Brain pericyte (primary cell): ENCODE measurements at places on chromosomes 2 and 18.
A peak's percentile ranks its signal among the peaks of the same experiment; 100 is the strongest.

- no peak for DNase-seq
Measured at GRCh38 chr2:137221797-137222492, 456.6 kb downstream of the THSD7B start.

- DNase-seq, result no peak
Measured at GRCh38 chr18:50468807-50469206, 91.1 kb upstream of the MAPK4 start.

DNA sequence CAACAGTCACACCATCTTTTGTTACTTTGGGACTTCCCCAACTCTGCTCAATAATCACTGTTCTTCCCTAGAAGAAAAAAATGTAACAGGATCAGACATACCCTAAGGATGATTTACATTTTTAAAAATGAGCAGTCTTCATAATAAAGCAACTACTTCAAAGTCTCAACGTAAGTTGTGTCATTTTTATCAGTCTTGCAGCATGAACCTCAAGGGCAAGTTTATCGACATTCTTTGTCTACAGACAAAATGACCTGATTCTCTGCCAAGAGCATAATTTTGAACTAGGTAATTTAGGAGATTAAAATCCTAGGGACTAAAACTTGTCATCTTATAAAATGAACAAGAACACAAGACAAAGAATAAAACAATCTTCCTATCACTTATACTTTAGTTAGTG is 2.3 kb downstream of the HSPD1 start:
- DNase-seq, result no peak

GRCh38 chr18:73749304-73749703 is 398.3 kb downstream of the FBXO15 start:
- no peak for DNase-seq

GRCh38 chr2:1758171-1758570 is 13.9 kb upstream of the PXDN start:
- no peak for DNase-seq

GRCh38 chr2:241635756-241636155 is 1.2 kb downstream of the THAP4 start:
- DNase-seq, result no peak

DNA sequence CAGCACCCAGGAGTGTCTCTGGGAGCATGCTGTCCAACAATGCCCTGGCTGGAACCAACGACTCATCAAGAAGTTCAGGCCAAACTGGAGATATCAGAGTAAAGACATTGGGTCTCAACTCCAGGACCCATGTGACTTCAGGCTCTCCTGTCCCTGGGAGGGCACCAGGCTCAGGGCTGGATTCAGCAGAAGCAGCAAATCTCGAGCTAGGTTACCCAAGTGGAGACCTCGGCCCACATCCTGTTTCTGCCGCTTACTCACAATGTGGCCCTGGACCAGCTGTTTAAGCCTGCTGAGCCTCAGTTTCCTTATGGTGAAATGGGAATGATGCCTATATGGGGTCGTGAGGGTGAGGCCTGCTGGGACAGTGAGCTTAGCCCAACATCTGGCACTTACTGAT is 9.3 kb upstream of the OTOF start:
- DNase-seq, result no peak

- no peak for DNase-seq
Measured at GRCh38 chr2:8606649-8607550, 75.0 kb upstream of the ID2 start.

- no peak for DNase-seq
Measured at GRCh38 chr2:196935432-196935831, 8.9 kb upstream of the PGAP1 start.

- DNase-seq, result no peak
Measured at GRCh38 chr18:36735130-36735529, 93.7 kb downstream of the TPGS2 start.

DNA sequence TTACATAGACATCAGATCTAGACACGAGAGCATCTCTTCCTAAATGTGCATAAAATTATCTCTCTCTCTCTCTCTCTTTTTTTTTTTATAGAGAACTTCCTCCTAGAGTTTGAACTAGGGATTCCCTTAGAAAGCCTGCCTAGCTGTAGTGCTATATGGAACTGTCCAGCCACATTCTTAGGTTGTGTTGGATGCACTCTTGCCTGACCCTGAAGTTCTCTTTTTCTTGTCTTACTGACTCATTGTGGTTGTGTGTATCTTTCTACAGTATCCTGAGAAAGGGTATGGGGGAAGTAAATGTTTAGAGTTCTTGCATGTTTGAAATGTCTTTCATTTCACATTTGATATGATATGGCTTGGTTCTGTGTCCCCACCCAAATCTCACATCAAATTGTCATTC is 368.2 kb downstream of the CDH2 start:
- no peak for DNase-seq

GRCh38 chr2:160371251-160372009 is 122.2 kb downstream of the RBMS1 start:
- DNase-seq, result no peak

DNA sequence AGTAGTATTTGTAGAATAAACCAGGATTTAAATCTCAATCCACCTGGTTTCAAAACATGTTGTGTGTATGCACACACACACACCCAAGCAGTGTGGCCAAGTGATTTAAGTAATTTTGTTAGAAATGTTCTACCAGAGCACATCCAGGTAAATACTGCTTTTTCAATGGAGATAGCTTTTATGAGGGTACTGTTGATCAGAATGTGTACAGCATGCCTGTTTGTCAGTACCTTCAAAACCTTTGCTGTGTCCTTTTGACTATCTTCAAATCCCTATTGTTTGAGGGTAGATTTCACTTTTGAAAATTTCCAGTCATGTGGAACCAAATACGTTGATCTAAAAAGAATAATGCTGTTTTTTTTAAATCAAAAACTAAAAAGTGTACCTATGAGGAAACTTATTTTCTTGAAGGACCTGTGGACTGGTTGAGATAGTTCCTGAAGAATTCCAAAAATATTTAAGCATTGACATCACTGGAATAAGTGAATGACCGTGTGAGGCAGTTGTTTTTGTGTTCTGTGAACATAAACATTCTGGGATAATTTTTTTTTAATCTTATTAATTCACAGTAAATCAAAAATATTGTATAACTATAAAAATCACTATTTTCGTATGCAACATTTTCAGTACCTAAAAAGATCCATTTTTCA is 70.9 kb downstream of the PTRHD1 start:
- DNase-seq, result no peak

GRCh38 chr2:136399667-136400289 is 281.8 kb upstream of the CXCR4 start:
- no peak for DNase-seq

GRCh38 chr2:159053161-159054031 is 85.0 kb downstream of the TANC1 start:
- no peak for DNase-seq

GRCh38 chr2:11305958-11306357 is 38.5 kb downstream of the ROCK2 start:
- DNase-seq, result peak; percentile 15

DNA sequence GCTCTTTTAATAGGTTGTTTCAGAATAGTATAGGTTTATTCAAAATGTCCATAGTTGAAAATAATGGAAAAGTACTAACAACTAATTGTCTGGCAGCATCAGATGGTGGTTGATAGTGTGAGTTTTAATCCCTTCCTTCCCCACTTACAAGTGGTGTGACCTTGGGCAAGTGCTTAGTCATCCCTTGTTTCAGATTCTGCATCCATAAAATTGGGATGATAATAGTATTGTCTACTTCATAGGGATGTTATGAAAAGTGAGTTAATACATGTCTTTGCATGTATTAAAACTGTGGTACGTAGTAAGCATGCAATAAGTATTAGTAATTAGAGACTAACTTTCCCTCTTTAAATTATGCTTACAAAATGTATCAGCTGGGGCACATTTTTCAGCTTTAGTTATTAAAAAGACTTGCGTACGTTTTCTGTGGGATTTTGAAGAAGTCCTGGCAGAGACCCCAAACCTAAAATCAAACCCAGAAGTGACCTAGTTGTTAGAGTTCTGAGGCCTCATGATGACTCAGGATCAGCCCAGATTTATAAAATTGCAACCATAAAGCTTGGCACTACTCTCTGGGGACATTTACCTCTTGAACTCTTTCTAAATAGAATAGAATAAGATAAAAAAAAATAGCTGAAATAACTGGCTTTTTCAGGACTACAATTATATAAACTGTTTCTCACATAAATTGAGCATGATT is 8.6 kb downstream of the ITGA4 start:
- no peak for DNase-seq

DNA sequence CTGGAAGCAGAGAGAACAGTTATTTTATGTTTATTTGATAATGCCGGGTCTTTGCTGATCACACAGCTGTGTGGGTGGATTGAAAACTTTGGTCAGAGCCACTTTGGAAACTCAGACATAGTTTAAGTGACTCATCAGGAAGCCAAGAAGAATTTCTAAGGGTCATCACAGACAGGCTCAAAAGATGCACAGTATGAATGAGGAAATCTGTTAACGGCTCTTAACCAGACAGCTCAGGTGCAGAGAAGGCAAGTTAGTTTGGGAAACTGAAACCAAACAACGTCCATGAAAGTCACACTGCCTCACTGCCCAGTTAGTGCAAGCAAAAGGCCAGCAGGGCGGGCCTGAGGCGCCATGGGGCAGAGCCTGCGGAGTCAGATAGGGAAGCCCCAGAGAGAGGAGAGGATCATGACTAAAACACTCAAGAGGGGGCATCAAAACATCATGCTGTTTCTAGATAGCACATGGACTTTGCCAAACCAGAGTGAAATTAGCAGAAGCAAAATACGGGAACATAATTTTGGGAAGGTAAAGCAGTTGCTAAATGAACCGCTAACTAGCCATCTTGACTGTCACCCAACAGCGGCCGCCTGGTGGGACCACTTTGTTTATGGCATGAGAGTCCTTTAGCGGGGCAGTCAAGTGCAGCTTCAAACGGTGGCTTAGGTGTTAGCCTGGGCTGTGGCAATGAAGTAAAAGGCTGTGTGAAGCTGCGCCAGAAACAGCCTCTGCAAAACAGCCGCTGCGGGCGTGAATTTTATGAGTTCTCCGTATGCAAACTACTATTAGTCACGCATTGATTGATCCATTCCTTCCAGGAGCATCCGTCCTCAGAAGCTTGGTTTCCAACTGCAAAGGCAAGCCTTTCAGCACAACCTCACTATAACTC is 101.2 kb downstream of the KCTD18 start:
- no peak for DNase-seq

- no peak for DNase-seq
Measured at GRCh38 chr2:37306024-37306423, 18.6 kb downstream of the PRKD3 start.

GRCh38 chr2:20135631-20136050 is 84.2 kb upstream of the LAPTM4A start:
- DNase-seq, result no peak

DNA sequence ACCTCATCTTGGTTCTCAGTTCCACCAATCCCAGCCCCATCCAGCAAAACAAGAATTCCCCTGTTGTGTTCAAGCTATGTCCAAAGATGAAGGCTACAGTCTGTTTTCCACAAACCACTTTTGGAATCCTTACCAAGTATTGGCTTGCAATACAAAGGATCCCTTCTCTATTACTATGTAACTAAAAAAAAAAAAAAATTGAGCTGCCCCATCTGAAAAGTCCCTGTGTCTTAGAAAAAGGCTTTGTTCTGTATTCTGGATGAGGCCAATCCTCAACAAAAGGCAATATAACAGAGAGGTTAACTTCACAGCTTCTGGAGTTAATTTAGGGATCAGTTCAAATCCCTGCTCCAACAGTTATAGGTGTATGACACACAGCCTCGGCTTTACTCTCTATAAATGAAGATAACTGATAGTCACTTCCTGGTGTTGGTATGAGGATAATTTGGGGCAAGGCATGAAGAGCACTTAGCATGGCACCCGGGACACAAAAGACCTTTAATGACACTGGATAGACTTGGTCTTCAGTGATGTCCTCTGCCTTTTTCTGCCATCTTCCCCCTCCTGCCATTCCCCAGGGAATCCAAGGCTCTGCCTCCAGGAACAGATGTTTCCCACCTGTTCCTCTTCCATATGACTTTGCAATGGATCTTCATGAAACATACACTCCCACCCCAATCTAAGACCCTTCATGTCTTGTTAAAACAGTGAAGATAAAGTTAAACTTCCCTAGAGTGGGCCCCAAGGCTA is 61.2 kb upstream of the ATL2 start:
- no peak for DNase-seq

DNA sequence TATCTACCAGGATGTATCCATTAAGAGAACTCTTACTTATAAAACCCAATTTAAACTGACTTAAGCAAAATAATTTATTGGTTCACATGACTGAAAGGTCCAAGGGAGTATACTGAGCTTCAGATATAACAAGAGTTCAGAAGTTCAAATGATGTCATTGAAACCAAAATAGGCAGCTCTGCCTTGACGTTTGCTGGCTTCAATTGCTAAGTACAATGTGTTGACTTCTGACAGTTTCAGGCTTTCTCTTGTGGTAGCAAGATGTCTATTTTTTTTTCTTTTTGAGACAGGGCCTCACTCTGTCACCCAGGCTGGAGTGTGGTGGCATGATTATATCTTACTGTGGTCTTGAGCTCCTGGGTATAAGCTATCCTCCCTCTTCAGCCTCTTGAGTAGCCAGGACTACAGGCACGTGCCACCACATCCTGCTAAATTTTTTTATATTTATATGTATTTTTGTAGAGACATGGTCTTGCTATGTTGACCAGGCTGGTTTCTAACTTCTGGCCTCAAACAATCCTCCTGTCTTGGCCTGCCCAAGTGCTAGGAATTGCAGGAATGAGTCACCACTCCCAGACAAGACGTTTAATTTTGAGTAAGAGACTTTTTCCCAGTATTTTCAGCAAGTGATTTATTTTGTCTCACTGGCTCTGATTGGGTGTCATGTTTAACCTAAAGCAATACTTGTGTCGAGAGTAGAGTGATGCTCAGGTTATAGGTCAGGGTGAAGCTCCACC is 184.8 kb downstream of the NR4A2 start:
- no peak for DNase-seq

- no peak for DNase-seq
Measured at GRCh38 chr2:119751706-119752105, 8.0 kb upstream of the PTPN4 start.

GRCh38 chr2:221572821-221573429 is 821 bp upstream of the EPHA4 start:
- DNase-seq, result no peak

DNA sequence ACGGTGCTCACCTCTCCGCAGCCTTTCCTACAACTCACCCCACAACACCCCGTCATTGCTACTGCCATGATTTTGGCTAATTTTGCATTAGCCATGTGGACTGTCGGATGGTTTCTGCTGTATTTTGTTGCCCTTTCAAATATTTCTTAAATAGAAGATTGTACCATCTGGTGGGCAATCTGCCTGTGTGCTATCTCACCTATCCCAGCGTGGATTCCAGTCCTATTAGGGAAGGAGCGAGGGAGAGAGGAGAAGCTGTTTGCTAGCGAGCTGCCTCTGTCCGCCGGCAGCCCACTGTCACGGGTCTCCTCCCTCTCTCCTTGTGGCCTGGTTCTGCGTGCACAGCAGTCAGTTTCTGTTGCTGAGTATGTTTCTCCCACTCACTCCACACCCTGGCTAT is 336.2 kb downstream of the TXNL1 start:
- DNase-seq, result no peak

DNA sequence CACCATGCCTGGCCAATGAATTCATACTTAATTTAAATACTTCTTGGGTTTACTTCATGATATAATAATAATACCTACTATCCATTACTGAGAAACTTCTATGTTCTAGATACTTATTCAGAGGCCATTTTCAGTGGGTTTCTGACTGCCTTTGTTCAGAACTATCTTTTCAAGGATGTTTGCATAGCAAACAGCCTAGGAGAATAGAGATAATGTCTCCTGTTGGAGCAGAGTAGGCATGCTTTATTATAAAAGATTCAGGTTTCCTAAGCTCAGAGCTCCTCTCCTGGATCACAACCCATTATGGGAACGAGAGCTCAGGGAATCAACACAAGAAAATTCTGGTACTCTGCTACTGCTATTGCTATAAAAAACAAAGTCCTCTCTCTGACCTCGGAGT is 11.1 kb downstream of the FASTKD1 start:
- DNase-seq, result no peak

GRCh38 chr2:10331702-10332401 is 29.1 kb downstream of the HPCAL1 start:
- no peak for DNase-seq
